AG08395 (cell line): ENCODE measurements at places on chromosomes 7 and 10.

- no peak for DNase-seq
These were observed 245.2 kb downstream of the ZMYND11 start for GRCh38 chr10:380313-380940.

DNA sequence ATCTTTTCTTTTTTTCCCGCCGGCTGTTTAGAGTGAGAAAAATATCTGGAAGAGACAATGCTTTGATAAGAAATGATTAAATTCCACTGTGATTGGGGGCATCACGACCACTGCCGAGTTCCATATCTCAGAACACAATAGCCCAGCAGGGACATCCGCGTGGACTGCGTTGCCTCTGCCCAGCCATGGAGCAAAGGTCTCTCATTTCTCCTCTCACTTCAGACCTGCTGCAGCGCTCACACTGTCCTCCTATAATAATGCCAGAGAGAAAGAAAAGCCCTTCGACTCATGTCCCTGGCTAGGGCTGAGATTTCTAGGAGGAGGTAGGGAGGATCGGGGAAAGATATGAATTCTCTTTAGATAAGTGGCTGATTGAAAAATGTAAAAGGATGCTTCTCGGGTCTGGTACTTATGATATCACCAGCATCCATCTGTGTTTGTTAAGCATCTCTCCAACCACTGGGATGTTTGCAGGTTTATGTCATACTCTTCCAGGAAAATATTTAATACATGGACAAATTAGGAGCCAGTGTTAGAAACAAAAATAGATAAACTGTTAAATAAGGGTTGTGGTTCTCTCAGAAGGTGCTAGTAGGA lies 472.9 kb upstream of the AKR1E2 start:
- DNase-seq, result peak; percentile 20

- DNase-seq, result no peak
These were observed 739.7 kb downstream of the AUTS2 start for GRCh38 chr7:70338015-70338414.

GRCh38 chr7:130814778-130815335 lies 80.8 kb upstream of the KLF14 start:
- DNase-seq, result peak; percentile 31

DNA sequence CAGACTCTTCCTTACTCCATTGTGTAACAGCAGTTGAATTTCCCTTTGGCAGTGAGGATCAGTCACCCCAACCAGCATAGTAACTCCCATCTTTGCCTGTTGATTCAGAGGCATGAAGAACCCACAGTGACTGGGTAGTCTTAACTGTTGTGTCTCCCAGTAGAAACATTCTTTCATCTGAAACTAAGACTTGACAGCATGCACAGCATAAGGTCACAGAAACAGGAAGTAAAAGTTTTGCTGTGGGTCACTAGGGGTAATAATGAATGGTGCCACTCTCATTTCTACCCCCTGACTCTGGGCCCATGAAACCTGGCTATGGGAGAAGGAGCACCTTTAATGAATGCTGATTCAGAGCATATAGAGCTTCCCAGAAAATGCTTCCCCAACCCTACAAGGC lies 8.3 kb upstream of the FRMPD2 start:
- no peak for DNase-seq

DNA sequence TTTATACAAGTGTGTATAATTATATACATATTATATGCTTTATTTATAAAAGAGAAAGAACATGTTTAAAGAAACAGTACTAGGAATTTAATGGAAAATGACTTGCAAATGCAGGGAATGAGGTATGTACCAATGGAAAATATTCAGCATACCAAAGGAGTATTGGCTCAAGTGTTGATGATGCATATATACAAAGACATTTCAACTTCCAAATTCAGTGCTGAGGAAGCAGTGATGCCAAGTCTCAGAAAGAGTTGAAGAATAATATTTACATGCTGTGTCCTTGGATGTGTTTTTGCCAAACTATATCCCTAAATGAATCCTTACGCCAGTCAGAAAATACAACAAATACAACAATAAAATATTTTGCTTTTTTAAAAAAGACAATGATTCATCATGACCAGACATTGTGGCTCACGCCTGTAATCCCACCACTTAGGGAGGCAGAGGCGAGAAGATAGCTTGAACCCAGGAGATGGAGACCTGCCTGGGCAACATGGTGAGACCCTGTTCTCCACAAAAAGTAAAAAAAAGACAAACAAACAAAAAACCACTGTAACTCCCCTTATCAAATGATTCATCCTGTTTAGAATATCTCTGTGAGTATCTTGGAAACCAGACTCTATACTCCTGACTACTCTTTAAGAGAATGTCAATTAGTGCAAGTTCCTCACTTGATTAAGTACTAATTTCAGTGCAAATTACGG lies 157.2 kb downstream of the CHRM2 start:
- DNase-seq, result peak; percentile 53

GRCh38 chr10:86644794-86645445 lies 9.4 kb upstream of the OPN4 start:
- DNase-seq, result no peak

DNA sequence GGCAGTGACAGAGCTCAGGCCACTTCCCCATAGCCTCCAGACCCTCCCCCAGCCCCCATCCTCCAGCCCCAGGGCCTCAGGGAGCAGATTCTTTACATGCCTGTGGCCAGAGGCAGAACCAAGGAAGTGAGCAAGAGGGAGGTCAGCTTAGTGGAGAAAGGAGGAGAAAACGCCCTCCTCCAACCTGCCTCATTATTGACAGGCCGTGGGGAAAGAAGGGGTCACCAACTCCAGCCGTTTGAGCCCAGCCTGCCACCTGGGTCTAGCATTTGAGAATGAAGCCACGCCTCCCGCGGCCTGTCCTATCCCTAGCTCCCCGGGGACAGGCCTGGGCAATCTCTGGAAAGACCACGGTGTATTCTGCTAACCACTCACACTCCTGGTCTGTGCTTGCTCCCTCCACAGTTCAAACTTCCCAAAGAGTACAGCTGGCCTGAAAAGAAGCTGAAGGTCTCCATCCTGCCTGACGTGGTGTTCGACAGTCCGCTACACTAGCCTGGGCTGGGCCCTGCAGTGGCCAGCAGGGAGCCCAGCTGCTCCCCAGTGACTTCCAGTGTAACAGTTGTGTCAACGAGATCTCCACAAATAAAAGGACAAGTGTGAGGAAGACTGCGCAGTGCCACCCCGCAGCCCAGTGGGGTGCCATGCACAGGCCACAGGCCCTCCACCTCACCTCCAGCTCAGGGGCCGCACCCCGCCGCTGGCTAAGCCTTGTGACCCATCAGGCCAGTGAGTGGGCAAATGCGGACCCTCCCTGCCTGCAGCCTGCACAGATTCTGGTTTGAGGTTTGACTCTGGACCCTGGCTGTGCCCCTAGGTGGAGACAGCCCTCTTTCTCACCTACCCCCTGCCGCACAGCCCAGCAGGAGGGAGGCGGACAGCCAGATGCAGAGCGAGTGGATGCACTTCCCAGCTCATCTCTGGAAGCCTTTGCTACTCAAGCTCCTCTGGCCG lies 14.3 kb upstream of the TRIM8 start:
- DNase-seq, result peak; percentile 85

DNA sequence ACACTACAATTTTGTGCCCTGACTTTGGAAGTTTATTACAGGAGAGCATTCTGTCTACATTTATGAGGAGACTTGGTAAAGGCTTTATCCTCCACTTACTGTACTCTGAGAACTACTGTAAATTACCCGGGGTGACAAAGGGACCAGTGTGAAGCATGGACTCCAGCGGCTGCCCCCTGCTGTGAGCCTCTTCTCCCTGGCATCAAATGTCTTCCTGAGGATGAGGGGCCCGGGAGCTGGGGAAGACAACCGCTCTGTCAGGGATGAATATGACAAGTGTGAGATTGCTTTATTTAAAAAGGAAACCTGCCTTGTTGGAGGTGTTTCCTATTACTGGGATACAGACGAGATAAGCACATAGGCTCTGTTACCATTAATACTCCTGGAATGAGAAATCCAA lies 714.8 kb downstream of the CCSER2 start:
- no peak for DNase-seq

DNA sequence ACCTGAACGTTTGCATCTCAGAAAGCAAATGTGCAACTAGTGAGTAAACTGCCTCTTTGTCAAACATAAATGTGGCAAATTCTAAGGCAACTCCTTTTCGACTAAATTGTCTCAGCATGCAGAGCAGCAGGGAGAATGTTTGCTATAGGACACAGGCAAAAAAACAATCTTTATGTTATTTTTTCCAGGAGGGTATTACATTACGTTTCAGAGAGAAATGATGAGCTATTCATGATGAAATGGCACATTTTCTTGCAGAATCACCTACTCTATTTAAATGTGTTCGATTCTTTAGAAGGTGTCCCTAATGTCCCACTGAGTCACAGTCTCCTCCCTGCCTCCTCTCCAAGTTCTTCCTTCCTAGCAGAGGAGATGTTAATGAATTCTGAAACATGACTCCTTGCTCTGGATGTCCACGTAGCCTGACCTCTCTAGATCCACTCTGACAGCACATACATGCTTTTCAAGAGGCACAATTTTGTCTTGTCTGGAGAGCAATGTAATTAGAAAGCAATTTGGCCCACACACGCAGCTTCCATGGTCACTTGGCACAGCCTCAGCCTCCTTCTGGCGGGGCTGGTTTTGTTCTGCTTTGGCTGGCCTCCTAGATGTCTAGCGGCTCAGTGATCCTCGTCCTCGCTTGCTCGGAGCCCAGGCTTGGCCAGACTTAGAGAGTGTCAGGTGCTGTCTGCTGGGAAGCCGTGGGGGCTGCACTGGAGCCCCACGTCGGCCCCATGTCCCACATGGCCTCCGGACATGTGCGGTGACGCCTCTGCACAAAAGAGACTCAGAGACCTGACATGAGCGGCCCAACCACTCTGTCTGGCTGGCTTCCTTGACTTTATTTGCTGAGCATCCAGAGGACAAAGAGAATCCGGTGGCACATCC lies 125.7 kb upstream of the ZNF438 start:
- DNase-seq, result peak; percentile 81

DNA sequence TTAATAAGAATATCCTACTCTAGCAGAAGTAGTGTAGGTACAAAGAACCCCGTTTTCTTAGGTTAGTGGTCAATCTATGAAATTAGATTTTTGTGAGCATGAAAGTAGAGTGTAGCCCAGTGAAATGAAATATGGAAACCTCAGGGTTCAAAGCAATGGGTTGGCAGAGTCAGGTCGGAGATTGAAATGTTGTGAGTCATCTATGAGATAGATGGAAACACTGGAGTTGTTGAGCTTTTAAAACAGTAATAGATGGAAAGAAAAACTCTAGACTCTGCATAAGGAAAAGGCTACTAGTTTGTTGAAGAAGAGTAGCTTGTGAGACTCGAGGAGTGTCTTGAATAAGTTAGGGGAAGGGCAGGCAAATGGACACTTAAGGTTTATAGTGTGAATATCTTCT lies 251.9 kb downstream of the EXOC4 start:
- no peak for DNase-seq

GRCh38 chr7:36440880-36441279 lies 51.2 kb downstream of the ANLN start:
- DNase-seq, result peak; percentile 48

GRCh38 chr7:43873300-43873699 lies 4.0 kb upstream of the MRPS24 start:
- peak; percentile 87 for DNase-seq

GRCh38 chr7:144805627-144806239 lies 30.1 kb downstream of the TPK1 start:
- DNase-seq, result no peak

GRCh38 chr7:128039544-128039953 lies 8.3 kb upstream of the LRRC4 start:
- no peak for DNase-seq

DNA sequence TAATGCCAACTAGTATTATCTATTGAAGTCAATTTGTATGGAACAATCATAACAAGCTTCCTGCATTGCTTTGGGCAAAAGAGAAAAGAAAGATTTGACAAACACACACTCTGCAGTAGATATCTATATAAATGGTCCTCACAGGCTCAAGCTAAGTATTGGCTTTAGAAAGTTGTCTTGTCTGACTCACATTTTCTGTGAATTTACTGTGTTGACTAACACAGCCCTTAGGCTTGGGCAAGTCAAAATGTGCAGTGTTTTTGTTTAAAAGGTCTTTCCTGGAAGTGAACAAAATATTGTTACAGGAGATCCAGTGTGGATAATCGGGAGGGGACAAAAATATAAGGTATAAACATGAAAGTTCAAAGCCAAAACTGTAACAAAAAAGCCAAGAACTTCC lies 194.4 kb downstream of the RELN start:
- no peak for DNase-seq

GRCh38 chr7:143374561-143374960 lies 6.6 kb upstream of the ZYX start:
- DNase-seq, result no peak

- DNase-seq, result no peak
These were observed 102.0 kb downstream of the VIPR2 start for GRCh38 chr7:159042581-159043101.

- peak; percentile 66 for DNase-seq
These were observed 129.4 kb downstream of the RGS10 start for GRCh38 chr10:119413093-119413453.
